Naive B cell (primary cell): ENCODE measurements at places on chromosomes 1 and 21.

DNA sequence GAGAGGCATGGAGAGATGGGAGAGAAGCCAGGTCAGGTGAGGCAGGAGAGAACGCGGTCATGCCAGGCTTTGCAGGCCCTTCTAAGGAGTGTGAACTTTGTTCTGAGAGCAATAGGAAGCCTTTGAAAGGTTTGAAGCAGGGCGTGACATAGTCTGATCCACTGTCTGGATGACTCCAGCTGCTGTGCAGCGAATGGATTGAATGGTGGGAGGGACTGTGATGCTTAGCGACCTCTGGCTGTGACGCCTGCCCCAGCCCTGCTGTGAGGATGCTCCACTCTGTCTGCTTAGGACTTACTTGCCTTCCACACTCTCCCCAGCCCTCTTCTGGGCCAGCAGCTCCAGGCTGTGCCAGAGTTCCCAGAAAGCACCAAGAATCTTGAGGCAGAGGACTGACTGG, 41.8 kb upstream of the POU3F1 start:
- peak overlapping the region; percentile 51 for H3K27ac ChIP-seq
- H3K36me3 ChIP-seq = no peaks in the 10 kb centered on the region
- no peaks in the 10 kb centered on the region for H3K4me1 ChIP-seq
- H3K27me3 ChIP-seq = peaks cover 37% of the 10 kb centered on the region

- H3K4me1 ChIP-seq = no peaks in the 10 kb centered on the region
- H3K27ac ChIP-seq = no peak overlapping the region
- no peaks in the 10 kb centered on the region for H3K36me3 ChIP-seq
- peaks cover 7% of the 10 kb centered on the region for H3K27me3 ChIP-seq
- H3K4me3 ChIP-seq = no peak overlapping the region
These were observed 15.8 kb upstream of the SDHB start for GRCh38 chr1:17069452-17070162.

DNA sequence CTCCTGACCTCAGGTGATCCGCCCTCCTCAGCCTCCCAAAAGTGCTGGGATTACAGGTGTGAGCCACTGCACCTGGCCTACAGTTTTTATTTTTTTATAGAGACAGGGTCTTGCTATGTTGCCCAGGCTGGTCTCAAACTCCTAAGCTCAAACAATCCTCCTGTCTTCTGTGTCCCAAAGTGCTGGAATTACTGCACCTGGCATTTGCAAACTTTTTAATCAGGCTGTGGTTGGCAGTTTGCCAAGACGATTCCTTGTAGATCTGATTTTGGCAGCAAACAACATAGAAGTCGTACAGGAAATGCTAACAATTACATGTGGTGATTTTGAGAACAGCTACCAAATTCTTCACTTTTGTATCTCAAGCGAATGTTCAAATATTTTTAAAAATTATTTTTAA, 10.1 kb downstream of the RBP7 start:
- no peaks in the 10 kb centered on the region for H3K36me3 ChIP-seq
- peaks cover 3% of the 10 kb centered on the region for H3K27me3 ChIP-seq
- no peak overlapping the region for H3K4me3 ChIP-seq

- H3K4me1 ChIP-seq = peaks cover 7% of the 10 kb centered on the region
- DNase-seq = peak; percentile 4
- no peak overlapping the region for H3K4me3 ChIP-seq
- H3K27ac ChIP-seq = peak overlapping the region; percentile 57
- H3K27me3 ChIP-seq = no peaks in the 10 kb centered on the region
These were observed 189.4 kb downstream of the COP1 start for GRCh38 chr1:176017722-176018121.

DNA sequence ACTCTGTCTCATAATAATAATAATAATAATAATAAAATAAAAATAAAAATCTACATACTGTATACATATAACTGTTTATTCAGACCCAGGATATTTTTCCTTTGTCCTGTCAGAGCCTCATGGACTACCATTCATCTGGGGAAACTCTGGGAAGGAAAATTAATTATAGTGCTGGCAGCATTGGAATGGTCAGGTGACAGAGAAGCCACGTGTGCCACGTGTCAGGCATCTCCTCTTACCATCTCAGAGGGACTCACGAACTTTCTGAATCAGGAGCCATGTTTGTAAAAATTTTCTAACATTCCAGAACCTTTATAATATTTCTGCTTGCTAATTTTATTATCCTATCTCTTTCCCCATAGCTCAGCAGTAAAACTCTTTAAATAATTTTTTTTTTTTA, 97.8 kb upstream of the HNRNPU start:
- DNase-seq = no peak
- H3K4me1 ChIP-seq = peaks cover 20% of the 10 kb centered on the region
- no peaks in the 10 kb centered on the region for H3K36me3 ChIP-seq
- no peak overlapping the region for H3K27ac ChIP-seq
- no peak overlapping the region for H3K4me3 ChIP-seq

GRCh38 chr1:11558276-11558675, 79.3 kb downstream of the DISP3 start:
- H3K27me3 ChIP-seq = peaks cover 62% of the 10 kb centered on the region
- H3K27ac ChIP-seq = no peak overlapping the region
